ENCODE measurements at places on chromosomes 4 and X.

DNA sequence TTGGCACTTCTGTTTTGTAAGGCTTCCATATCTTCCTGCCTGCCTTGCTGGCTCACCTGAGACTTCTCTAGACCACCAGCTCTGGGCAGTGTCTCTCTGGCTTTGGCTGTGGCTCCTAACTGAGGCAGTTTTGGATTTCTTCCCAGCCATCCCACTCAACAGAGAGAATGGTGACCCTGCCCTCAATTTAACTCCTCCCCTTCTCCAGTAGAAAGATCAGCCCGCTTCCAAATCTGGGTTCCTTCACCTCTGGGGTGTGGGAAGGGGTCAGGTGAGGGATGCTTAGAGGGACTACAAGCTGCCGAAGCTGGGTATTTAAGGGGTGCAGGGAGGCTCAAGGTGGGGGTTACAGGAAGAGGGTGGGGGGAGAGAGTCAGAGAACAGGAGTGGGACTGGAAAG is 23.7 kb downstream of the NAP1L5 start:
- no peak for DNase-seq

DNA sequence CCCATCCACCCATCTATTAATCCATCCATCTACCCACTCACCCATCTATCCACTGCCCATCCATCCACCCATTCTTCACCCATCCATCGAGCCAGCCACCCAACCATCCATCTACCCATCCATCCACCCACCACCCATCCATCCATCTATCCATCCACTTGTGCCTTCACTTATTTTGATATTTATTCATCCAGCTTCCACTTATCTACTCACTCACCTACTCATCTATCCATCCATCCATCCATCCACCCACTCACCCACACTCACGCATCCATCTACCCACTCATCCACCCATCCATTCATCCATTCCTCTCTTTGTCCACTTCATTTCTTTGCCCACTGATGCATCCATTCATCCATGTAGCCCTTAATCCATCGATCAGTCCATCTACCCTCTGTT is 72.9 kb upstream of the AFAP1 start:
- no peak for DNase-seq

DNA sequence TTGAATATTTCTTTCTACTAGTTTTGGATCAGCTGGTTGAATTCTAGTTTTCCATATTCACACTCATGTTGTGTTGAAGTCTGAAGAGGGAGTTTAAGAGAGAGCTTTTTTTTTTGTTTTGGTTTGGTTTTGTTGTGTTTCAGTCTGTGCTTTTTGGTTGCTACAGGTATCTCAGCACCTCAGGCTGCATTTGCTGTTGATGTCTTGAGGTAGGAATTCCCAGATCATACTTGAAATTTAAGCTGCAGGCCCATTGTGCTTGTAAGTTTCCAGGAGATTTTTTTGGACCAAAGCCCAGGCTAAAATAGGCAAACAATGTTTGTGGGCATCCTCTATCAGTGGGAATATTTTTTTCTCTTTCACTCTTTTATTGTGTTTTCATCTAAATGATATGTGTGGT is 190.2 kb upstream of the AGA start:
- DNase-seq, result no peak

DNA sequence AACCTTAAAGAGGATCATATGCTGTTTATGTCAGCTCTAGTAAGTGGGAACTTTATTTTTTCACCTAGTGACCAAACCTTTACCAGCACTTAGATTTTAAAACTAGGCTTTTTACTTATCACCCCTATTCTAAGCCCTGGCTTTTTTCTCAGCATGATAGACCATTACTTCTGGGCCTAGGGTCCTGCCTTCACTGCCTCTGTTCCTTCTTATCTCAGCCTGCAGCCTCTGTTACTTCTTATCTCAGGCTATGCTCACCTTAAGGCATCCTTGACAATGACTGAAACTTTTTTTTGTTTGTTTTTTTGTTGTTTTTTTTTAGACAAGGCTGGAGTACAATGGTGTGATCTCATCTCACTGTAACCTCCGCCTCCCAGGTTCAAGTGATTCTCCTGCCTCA is 59.6 kb downstream of the TMEM154 start:
- DNase-seq, result no peak

DNA sequence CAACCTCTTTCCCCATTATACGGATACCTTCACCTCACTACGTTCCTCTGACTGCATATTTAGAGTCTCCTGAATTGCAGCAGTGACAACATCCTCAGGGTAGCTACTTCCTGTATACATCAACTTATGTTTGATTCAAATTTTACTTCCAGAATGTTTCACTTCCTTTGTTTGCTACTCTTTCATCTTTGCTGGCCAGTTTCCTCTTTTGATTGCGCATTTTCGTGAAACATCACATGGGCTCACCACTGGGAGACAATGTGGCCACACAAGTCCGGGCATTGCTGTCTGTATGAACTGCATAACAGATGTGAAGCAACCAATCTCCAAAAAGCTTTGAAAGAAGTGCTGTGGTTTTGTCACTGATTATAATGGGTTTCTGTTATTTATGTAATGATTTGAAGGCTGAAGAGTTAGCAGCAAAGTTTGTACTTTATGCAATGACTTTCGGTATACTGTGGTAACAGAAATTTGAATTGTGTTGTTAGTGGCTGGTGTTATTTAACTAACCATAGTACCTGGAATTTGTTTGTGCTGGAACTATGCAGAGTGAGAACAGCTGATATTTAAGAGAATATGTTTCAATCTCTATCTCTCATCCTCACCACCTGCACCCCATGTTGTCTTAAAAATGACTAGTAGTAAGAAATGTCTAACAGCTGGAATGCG is 7.4 kb downstream of the SNCA start:
- DNase-seq, result no peak

DNA sequence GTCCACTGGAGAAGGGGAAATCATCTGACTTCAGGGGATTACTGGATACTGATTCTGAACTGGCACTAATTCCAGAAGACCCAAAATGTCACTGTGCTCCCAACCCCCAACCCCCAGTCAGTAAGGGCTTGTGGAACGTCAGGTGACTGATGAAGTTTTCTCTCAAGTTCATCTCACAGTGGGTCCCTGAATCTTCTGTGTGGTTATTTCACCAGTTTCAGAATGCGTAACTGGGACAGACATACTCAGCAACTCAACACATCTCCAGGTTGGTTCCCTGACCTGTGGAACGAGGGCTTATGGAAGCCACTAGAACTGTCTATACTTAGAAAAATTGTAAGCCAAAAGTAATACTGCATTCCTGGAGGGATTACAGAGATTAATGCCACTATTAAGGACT is 45.3 kb downstream of the DDX60L start:
- DNase-seq, result no peak

GRCh38 chr4:160811956-160812355 is 1351.8 kb downstream of the FSTL5 start:
- no peak for DNase-seq

GRCh38 chrX:39582091-39582490 is 515.7 kb downstream of the BCOR start:
- DNase-seq, result no peak

Measured in stimulated activated CD4-positive, alpha-beta T cell treated with anti-CD3 and anti-CD28 coated beads, Interleukin-1b, Interleukin-23, amount 100 ng/mL, for 1 hour (primary cell).